ENCODE measurements at places on chromosomes 12 and 14.

GRCh38 chr14:81172353-81172752 lies 48.4 kb downstream of the GTF2A1 start:
- DNase-seq = no peak

- DNase-seq = no peak
Measured at GRCh38 chr12:54075974-54076373, 22.3 kb downstream of the HOXC4 start.

GRCh38 chr12:95185072-95185471 lies 32.2 kb downstream of the FGD6 start:
- DNase-seq = no peak

GRCh38 chr12:94768398-94769046 lies 118.2 kb upstream of the TMCC3 start:
- DNase-seq = peak; percentile 94

DNA sequence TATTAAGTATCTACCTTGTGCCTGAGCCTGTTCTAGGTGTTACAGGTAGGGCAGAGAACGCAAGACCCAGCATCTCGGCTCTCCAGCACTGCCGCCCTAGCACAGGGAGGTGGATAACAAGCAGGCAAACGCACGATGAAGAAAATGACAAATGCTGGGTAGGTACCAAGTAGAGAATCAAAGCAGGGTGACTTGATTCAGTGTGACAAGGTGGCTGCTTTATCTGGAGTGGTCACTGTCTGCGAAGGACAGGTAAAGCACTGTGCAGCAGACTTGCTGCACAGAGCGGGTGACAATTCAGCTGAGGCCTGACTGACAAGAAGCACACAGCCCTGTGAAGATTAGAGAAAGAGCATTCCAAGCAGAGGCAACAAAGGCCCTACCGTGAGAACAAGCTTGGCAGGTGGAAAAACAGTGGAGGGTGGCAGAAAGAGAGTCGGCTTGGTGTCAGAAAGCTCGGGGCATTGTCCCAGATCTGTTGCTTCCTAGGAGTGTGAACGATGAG lies 12.9 kb downstream of the PRKCH start:
- no peak for DNase-seq

GRCh38 chr12:57063991-57064685 lies 14.2 kb upstream of the MYO1A start:
- DNase-seq = no peak

DNA sequence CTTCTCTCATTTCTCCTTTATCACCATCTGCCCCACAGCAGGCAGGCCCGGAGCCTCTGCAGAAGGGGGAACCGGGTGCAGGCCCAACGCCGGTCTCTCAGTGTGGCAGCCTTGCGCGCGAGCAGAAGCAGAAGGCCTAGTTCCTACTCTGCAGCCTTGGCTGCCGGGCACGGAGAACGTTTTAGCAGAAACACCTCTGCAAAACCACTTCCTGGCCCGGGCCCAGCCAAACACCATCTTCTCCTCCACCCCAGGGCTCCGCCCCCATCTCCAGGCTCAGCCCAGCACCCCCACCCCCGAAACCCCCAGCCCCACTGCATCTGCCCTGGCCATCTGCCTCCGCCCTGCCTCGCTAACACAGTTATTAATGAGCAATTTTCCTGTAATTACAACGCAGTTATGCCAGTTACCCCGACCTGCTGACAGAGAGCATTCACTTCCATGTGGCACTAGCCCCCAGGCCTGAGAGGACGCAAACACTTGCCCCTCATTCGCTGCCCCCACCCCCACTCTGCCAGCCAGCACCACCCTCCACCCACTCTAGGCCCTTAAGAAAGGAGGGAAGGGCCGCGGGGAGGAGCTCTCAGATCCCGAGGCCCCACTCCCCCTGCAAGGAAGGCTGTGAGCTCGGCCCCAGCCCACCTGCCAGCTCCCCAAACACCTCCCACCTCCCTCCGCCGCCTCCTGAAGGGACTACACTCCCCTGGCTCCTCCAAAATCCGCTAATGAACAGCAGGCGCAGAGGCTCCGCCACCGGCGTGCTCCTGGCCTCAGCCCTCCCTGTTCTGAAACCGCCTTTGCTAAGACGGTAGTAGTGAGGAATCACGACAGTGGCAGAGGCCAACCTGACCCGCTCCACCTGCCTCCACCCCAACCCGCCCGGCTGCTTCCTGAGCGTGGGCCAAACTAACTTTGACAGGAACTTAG lies 44.7 kb upstream of the FBRSL1 start:
- peak; percentile 87 for DNase-seq

- peak; percentile 51 for DNase-seq
Measured at GRCh38 chr14:67526676-67527459, 6.2 kb upstream of the PLEKHH1 start.

DNA sequence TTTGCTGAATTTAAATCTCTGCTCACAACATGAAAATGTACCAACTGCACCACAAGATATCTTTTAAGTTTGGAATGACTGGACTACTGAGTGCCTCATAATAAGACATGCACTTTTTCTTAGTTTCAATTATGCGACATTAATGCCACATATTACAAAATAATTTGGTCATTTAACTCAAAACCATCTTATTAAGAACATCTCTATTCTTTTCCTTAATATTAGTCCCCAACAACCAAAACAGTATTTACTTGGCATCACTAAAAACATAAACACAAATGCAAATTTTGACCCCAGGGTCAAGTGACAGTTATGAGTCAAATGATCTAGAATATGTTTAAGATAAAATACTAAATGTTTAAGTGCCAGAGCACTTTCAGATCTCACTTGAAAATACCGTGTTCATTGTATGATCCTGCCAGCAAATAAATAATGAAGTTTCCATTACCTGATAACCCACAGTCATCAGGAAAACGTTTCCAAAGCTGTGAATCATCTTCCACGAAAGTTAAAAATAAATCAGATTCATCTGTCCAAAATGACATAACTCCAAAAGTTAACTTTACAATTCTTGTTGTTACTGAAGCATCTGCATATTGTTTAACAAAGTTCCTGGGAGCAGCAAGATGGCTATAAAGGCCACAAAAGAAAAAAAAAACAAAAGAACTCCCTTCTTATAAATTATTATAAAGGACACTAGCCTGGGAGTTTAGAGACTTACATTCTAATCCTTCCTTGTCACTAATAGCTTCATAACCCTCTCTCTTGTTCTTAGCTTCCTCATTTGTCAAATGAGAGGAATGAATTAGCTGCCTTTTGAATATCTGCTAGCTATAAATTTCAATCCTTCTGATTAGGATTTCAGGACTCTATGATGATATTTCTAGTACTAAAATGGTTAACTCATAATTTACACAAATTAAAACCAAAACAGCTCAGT lies 30.5 kb upstream of the AP4S1 start:
- no peak for DNase-seq
